ENCODE measurements at places on chromosomes 3 and 15.

- no peak for DNase-seq
These were observed 3.0 kb downstream of the SLC51A start for GRCh38 chr3:196219194-196219969.

GRCh38 chr15:41102854-41103253 is 13.2 kb downstream of the INO80 start:
- no peak for DNase-seq

GRCh38 chr15:98063315-98063714 is 102.8 kb downstream of the ARRDC4 start:
- no peak for DNase-seq

- no peak for DNase-seq
These were observed 1.0 kb downstream of the RASL12 start for GRCh38 chr15:65066635-65067316.

DNA sequence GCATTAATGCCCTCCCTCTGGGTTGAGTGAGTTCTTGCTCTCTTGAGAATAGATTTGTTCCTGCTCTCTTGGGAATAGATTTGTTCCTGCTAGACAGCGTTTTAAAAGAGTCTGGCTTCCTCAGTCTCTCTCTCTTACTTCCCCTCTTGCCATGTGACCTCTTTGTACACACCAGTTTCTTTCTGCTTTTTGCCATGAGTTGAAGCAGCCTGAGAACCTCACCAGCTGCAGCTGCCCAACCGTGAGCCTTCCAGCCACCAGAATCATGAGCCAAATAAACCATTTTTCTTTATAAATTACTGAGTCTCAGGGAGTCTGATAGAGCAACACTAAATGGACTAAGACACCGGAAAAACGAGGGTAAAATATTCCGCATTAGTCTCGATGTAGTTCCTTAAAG is 253.6 kb downstream of the CNTN6 start:
- DNase-seq: no peak

GRCh38 chr3:61841111-61841845 is 279.9 kb downstream of the PTPRG start:
- DNase-seq: no peak

GRCh38 chr15:62506217-62506805 is 341.2 kb upstream of the C2CD4B start:
- no peak for DNase-seq

- no peak for DNase-seq
These were observed 75.9 kb downstream of the SCN5A start for GRCh38 chr3:38573556-38573955.

DNA sequence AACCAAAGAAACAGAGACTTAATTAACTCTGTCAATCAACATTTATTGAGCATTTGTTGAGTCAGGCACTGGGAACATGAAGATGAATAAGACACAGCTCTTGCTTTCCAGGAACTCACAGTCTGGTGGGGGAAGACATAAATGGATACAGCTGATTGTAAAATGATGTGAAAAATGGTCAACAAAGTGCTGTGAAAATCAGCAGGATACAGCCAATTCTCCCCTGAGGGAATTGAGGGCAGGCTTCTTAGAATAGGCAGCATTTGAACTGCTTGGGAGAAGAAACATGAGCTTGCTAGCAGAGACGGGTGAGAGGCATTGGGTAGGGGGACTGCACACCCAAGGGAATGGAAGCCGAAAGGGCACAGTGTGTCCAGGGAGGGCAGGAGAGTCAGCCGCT is 41.1 kb downstream of the MFSD1 start:
- no peak for DNase-seq

DNA sequence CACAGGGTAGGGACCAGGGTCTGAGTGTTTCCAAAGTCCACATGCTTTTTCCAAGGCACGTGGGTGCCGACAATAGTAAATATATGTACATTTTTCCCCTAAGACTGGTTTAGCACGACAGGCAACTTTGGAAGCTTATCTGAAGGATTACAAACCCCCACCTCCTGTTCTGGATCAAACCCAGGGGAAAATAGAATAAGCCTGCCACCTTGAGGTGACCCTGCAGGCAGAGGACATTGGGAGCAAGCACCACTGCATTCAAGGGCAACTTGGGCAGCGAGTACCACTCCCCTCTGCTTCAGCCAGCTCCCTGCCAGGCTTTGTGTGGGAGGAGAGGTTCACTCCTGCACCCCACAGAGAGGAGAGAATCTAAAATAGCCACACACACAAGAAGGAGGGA is 44.8 kb downstream of the KBTBD12 start:
- no peak for DNase-seq

- no peak for DNase-seq
These were observed 596 bp upstream of the SGO1 start for GRCh38 chr3:20186600-20187004.

- no peak for DNase-seq
These were observed 18.6 kb downstream of the RFTN1 start for GRCh38 chr3:16494814-16495431.

- DNase-seq: no peak
These were observed 248.3 kb upstream of the CCDC54 start for GRCh38 chr3:107128946-107129345.

- DNase-seq: peak; percentile 8
These were observed 21.3 kb upstream of the SEC62 start for GRCh38 chr3:169945313-169945712.

DNA sequence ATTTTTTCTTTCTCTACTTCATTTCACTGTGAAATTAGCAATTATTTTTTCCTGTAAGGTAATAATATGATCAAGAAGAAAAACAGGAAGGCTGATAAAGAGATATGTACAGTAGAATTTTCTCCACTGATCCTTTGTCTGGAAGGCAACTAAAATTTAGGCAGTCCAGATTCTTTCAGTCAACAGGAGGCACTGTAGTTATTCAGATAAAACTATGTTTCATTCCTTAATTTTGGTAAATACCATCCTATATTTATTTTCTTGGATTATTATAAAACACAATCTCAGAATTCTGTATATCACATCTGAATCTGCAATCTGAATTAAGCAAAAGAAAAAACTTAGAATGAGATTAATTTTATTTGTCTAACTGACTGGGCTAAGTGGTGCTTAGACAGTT is 343.2 kb downstream of the LSAMP start:
- no peak for DNase-seq

GRCh38 chr3:119541547-119541946 is 17.9 kb downstream of the CD80 start:
- no peak for DNase-seq
